Fibroblast of skin of scalp (primary cell): ENCODE measurements at places on chromosomes 5 and 9.

DNA sequence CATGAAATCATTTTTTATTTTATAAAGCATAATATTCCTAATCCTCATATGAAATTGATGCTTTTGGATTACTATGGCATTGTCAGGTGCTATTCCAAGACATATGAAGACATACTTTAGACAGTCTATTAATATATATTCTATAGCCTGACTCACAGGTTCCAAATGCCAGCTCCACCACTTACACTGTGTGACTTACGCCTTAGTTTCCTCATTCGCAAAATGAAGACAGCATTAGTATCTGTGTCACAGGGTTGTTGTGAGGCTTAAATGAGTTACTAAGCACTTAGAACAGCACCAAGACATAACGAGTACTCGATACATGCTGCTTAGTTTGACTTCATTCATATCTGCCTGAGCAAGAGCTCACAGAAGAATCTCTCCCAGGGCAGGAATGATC lies 132.2 kb upstream of the PTGER4 start:
- no peak for DNase-seq

GRCh38 chr5:167168971-167169370 lies 1122.5 kb upstream of the WWC1 start:
- DNase-seq, result no peak

DNA sequence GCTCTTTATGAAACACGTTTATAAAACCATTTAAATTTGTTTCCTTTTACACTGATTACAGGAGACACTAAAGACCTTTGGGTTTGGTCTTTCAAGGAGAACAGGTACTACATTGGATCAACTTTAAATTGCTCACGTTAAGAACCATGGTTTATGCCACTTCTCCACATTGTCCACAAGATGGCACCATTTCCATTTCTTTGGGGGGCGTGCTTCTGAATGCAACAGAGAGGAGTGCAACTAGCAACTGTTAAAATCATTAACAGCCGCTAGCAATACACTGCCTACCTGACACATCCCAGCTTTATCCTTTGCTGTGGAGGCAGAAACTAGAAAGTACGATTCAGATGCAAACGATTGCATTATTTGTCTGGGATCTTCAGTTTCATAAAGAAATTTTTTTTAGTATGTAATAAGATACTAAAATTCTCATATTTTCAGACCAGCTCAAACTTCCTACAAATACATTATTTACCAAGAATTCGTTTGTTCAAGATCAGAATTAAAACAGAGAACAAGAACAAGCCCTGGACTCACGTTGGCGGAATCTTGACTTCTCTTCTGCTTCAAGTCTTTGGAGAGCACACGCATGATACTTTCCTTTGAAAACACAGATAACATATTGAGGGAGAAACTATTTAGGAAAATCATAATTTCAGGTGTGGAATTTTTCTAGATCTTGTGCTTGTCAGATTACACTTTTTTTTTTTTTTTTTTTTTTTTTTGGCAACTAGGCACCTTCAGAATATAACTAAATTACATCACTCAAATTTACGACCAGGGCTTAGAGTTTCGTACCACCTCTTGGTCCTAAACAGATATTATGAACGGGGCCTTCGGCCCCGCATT lies 702 bp downstream of the CDC20B start:
- DNase-seq, result peak; percentile 81

GRCh38 chr5:88669371-88670050 lies 213.5 kb downstream of the MEF2C start:
- no peak for DNase-seq

GRCh38 chr5:15737871-15738664 lies 238.1 kb downstream of the FBXL7 start:
- peak; percentile 42 for DNase-seq

DNA sequence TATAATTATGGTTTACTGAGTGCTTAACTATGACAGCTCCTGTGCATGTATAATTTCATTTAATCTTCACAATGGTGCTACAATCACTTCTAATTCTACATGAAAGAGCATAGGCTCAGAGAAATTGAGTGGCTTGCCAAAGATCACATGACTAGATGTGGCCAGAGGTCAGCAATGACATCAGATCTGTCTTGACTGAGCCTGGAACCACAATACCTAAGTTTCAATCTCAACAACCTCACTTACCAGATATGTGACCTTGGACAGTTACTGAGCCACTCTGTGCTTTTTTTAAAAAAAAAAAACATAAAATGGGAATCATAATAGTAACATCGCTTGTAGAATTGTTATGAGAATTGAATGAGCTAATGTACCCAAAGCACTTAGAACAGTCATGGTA lies 130.7 kb downstream of the TRIM32 start:
- DNase-seq, result no peak

DNA sequence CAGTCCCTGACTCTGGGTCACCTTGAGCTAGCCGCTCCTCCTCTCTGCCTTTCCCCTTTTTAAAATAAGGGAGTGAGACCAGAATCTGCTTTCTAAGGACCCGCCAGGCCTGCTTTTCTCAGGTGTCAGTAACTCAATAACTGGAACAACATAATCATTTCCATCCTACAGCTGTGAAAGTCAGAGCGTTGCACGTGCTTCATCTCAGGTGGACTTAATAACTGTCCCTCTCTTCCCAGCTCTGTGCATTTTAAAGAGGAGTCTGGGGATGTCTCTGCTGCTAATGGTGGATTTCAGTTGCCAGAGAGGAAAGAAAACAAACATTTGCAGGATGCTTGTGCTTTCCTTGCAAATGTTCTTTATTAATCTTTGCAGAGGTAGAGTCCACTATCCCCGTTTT lies 93.7 kb downstream of the PCDH1 start:
- DNase-seq, result no peak

- no peak for DNase-seq
Observed at GRCh38 chr5:149936044-149936699, 8.4 kb downstream of the PDE6A start.

DNA sequence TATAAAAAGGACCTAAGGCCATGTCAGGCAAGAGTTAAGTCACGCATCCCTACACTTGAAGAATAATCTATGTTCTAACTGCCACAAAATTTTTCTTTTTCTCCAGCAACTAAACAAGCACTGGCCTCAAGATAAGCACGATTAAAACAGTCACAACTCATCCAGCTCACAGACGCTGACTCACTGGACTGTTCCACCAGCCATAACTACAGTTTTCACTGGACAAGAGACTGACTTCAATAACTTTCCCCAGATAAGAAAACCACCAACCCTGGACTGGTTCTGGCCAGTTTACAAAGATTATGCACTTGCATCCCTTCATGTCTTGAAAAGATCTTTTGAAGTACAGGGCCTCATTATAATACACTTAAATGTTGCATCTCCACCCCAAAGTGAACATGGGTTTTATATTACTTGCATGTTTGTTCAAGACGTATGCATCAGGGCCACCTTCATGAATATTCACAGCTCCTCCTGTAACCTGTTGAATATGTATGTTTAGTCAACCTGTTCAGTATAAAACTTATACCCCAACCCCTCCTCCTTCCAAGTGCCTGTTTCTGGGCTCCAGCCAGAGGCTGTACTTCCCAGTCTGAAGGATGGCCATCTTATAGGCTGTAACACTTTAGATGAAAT lies 129.3 kb upstream of the EPB41L4A start:
- peak; percentile 49 for DNase-seq

DNA sequence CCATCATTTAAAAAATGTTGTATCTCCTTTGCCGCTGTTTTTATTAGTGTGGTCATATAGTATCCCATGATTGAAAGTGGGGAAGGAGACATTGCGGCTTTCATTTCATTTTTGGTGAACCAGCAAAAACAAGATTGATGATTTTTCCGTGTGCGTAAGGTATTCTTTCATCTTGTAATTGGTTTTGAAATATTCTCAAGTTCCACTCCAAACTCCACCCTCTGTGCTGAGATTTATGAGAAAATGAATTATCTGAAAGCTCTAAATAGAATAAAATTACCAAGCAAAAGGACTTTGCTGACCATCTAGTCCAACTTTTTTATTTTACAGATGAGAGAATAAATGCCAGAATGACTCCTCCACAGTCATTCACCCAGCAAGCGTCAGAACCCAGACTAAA lies 103.1 kb upstream of the MPDZ start:
- no peak for DNase-seq

DNA sequence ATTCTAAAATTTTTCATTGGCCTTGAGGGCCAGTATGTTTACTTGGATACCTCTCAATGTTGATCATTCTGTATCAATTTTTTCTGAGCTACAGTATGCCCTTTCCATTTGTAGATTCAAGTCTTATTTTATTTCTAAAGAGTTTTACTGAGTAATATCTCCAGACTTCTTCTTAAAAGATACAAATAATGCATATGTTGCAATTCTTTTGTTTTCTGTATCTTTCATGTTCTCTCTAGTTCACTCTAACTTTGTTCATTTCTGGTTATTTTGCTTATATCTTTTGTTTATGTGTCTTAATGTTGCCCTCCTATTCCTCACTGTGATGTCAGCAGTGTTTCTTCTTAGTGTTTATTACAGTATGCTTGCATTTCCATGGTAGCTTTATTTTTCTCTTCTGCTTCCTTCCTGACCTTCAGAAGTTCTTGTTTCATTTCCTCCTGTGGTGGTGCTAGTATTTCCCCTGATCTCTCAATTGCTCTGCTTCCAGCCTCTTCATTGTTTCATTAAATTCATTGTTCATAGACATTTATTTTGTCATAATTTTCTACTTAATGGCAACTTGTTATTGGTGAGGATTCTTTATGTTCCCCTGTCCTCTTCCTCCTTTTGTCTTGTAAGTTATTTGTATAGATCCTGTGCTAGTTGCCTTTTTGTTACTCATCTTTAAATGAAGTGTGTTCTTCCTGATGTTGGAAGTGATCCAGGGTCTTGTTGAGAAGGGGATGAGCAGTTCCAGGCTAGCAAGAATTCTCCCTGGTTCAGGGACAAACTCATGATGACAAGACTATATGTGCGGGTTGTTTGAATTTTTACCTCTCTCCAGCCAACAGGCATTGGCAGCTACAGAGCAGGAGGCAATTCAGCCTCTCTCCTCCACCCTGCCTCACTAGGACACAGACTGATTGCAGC lies 160.8 kb downstream of the DEPDC1B start:
- DNase-seq, result peak; percentile 45

DNA sequence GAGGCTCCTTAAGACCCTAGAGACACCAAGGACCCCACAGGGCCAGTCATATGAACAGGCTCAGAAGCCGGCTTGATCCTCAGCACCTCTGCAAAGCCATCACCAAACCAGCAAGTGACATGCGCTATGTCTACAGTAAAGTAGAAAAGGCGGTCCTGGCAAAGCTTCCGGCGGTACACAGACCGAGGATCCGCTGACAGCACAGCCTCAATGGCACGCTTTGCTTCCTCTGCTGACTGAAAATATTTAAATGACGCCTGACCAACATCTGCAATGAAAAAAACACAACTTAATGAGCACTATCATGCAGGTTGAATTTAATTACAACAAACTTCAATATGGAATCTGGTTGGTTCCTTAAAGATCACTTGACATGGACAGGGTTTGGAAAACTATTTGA lies 17.6 kb downstream of the TRMO start:
- no peak for DNase-seq
